ENCODE measurements at places on chromosomes 1 and 21.
A peak's percentile ranks its signal among the peaks of the same experiment; 100 is the strongest.

DNA sequence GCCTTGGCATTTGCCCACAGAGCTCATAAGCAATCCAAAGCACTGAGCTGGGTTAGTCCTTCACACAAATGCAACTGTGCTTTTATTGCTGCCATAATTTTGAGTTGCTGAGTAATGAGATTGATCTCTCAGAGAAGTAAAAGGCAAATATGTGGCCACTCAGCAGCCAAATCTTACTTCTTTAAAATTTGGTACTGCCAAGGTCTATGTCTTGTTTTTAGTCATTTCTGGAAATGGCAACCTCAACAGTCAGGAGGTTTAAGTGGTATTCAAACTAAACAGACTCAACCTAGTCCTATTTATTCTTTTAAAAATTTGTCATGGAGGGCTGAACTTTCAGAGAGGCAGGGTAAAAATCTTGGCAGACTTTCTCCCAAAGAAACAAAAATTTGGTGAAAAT is 216.4 kb upstream of the GJB5 start:
- no peak for DNase-seq
- peaks cover 8% of the 10 kb centered on the region for H3K27me3 ChIP-seq
- no peak overlapping the region for H3K4me3 ChIP-seq
- no peaks in the 10 kb centered on the region for H3K4me1 ChIP-seq
- H3K27ac ChIP-seq, result no peak overlapping the region
- no peaks in the 10 kb centered on the region for H3K36me3 ChIP-seq

DNA sequence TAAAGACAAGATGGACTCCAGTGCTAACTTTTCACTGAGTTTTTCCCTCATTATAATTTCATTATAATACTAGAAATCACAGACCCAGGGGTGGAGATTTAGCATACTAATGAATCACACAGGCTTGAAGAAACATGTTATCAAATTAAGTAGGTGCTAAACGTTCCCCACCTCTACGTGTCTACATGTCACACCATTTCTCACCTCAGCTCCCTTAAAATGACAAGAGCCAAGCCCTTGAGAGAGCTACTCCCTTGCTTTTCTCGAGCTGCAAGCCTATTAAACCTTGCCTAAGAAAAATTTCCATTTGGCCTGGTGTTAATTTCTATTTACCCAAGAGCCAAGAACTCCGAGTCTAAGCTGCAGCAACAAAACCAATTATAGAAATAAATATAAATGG is 396.3 kb upstream of the NEGR1 start:
- H3K27ac ChIP-seq, result no peak overlapping the region
- no peak overlapping the region for H3K4me3 ChIP-seq
- H3K4me1 ChIP-seq, result peaks cover 33% of the 10 kb centered on the region
- DNase-seq, result no peak
- H3K27me3 ChIP-seq, result no peaks in the 10 kb centered on the region
- no peaks in the 10 kb centered on the region for H3K36me3 ChIP-seq

GRCh38 chr1:52192436-52192835 is 50.5 kb downstream of the ZFYVE9 start:
- no peak overlapping the region for H3K27ac ChIP-seq
- no peaks in the 10 kb centered on the region for H3K27me3 ChIP-seq
- H3K4me1 ChIP-seq, result 0 out of 2 replicates have a peak, but pooled peaks cover 3% of the 10 kb centered on the region
- DNase-seq, result no peak

DNA sequence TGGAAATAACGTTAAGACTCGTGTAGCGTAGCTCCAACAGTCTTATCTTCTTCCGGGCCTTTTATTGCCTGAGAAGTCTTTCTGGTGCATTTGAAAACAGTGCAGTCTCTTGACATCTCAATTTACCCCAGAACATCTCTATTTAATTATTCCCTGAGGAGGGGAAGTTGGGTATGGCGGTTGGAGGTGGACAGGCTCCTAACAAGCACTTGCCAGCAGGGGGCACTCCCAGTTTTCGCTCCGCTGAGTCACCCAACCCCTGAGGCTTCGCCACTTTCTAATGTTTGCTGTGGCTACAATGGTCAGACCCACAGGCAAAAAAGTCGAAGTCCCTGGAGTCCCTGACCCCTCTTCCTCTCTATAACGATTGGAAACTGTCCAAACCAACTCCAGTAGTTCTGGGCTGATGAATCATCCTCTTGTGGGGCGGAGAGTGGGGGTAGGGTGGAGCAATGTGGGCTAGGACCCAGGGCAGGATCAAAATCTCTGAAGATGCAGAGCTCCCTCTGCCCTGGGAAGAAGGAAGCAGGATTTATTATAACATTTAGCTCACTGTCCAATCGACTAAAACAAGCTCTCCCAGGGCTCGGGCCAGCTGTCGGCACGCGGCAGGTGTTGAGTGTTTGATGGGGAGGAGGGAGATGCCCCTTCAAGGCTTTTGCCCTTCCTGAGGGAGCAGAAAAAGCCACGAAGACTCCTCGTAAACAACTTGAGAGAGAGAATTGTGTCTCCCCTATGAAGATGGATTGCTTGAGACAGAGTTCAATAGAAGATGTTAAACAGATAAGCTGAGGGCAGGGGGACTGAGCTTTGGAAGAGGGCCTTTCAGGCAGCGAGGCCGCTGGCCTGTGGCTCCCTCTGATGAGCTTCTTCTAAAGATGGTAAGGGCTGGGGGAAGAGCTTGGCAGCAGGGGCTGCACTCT is 85.7 kb downstream of the BRINP2 start:
- no peak overlapping the region for H3K27ac ChIP-seq
- peaks cover 7% of the 10 kb centered on the region for H3K4me1 ChIP-seq
- H3K27me3 ChIP-seq, result no peaks in the 10 kb centered on the region

DNA sequence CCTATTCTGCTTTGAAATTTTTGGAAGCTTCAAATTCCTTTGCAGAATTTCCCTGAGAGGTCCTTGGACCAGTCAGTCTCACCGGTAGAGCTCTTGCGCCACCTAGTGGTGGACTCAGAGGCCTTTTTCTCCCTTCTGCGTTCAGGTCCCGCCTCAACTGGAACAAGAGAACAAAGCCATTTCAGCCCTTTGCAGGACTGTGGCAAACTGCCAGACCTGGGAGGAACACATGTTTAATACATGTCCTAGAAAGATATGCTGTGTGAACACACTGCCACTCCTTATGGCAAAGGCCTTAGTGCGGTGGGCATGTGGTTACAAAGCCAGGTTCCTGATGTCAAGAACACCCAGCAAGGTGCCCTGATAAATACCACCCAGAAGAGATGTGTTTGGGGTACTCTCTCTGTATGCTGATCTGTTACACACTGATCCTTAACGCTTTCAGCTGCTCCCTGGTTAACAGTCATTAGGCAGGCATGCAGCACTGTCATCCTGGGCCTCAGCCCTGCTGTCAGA is 82.2 kb upstream of the SSX2IP start:
- H3K4me1 ChIP-seq, result peaks cover 17% of the 10 kb centered on the region
- H3K27me3 ChIP-seq, result no peaks in the 10 kb centered on the region
- H3K36me3 ChIP-seq, result no peaks in the 10 kb centered on the region
- peak; percentile 84 for DNase-seq

DNA sequence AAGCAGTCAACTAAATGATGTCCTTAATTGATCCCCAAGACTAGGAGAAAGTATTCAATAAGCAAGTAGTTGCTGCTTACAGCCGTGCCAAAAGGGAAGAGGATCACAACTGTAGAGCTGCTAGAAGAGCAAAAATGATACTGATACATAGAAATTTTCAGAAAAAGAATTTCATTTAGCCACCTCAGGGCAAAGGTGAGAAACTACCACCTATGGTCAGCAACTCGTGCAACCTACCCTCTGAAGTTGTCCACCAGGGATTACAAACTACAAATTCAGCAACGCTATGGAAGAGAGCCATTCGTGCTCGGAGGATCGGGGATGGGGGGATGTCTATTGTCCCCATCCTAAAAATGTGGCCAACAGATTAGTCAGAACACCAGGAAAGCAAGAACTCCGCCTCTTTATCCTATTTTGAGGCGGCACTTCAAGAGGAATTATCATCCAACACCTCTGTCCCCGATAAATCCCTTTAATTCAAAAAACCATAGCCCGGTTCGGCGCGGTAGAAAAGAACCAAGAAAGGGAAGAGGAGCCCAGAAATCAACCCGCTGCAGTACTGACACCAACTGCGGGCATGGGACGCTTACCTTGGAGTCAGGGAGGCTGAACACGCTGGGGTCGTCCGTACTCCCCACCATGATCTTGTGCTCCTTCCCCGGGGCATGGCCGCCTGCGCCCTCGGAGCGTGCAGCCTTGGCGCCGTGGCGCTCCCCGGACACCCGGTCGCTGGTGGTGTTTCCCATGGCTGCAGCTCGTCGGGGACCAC is 687 bp downstream of the PRKAB2 start:
- no peak for DNase-seq
- H3K27me3 ChIP-seq, result no peaks in the 10 kb centered on the region
- H3K4me1 ChIP-seq, result peaks cover 47% of the 10 kb centered on the region
- peak overlapping the region; percentile 95 for H3K4me3 ChIP-seq
- peaks cover 9% of the 10 kb centered on the region for H3K36me3 ChIP-seq

All from WTC11 (cell line).